ENCODE measurements at places on chromosomes 3 and 15.

DNA sequence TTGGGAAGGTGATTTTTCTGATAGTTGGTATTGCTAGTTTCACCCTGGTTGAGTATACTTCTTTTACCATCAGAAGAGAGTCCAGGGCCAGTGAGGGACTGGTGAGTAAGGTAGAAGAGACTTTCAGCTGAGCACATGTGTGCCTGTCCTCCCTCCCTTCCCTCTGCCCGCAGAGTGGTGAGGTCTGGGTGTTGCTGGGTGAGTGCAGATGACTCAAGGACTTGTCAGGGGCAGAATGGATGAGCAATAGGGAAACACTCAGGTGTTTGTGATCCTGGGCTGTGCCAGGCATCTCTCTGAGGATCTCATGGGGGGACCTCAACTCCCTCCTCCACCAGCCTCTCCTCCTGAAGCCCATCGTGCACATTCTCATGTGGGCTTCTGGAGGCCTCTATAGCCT, 76.0 kb upstream of the GSK3B start:
- DNase-seq, result no peak

GRCh38 chr3:59978979-59979378, 929.2 kb upstream of the CFAP20DC start:
- DNase-seq, result no peak

GRCh38 chr3:25289663-25290062, 138.4 kb upstream of the RARB start:
- no peak for DNase-seq

DNA sequence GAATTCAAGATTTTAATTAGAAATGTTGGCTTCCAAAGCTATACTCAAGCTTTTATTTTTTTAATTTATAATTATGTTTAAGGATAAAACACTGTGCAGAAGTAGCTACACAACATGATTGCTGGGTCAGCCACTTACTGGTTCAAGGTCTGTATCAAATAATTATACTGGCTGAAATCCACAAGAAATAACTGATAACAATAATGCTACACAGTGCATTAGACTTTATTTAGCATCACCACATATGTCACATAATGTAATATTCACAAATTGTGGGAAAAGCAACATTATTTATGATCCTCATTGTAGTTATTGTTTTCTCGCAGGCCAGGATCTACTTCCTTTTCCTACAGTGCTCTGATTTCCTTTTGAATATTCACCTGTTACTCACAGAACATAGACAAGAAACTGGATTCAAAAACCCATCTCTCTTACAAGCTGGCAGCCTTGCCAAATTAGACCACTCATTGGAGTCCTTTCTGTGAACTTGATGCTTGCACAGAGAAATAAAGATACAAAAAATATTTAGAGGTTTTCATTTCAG, 161.7 kb downstream of the MECOM start:
- no peak for DNase-seq

- DNase-seq, result no peak
These were observed 12.4 kb downstream of the GNB4 start for GRCh38 chr3:179438841-179439240.

DNA sequence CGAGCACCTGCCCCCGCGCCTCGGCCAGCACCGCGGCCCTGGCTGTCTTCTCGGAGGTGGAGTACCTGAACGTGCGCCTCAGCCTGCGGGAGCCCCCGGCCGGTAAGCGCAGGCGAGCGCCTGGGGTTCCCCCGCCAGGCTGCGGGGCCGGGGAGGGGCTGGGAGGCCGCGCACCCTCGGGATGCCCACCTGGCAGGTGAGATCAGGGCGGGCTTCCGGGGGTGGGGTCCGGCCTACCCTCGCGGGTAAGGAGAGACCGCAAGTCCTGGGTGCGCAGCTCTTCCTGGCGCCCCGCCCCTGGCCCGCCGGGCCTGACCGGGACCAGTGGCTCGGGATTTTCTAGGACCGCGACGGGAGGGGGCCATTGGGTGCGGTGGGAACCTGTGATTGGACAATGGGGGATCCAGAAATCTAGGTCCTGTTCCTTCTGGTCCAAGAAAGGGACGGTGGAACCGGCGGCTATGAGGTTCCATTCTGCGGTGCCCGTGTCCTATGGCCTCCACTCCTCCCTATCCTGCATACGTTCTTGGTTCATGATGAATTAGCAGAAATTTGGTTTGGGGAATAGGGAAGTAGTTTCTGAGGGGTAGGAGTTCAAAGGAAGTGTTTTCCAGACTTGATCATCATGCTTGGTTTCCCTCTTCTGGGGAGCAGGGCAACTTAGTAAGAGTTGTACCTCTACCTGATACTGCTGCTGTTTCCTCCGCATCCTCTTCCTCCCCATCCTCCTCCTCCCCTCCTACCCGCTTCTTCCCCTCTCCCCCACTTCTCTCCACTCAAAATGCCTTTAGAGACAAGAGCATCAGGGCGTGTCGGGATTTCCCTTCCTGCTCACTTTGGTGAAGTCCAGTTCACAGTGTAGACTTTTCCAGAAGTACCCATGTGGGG, 808 bp downstream of the ARRDC4 start:
- no peak for DNase-seq

DNA sequence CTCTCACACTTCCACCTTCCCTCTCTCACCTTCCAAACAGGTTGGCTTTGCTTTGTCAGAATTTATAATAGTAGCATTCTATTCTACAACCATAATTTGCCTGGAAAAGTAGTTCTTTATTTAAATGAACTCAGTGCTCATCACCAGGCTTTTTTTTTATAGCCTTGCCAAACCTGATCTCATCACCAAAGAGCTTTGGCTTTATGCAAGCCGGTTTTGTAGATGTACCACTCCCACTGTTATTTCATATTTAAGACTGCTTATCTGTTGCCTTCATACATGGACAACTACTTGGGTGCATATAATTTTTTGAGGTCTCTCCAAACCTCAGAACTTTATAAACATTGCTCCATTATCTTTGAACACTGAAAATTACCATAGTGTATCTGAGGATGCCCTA, 246.1 kb upstream of the PPP2R3A start:
- DNase-seq, result no peak

DNA sequence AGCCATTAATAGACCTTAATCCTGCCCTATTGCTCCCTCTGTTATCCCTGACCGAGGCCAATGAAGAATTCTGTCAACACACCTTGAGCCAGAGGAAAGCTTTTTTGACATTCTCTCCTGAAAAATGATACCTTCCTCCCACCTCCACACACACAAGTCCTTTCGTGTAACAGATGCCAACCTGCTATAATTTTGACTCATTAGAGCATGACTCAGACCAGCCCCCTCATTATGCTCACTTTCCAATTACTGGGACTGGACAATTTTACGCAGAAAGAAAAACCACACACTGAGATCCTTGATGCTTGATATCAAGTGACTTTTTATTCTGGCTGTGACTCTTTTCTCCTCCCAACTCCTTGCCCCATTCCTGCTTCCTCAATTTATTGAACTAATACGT, 50.9 kb downstream of the LSAMP start:
- no peak for DNase-seq

- DNase-seq, result no peak
These were observed 21.8 kb downstream of the RBPMS2 start for GRCh38 chr15:64753480-64754185.

- DNase-seq, result no peak
These were observed 306.6 kb upstream of the TGFBR2 start for GRCh38 chr3:30299674-30300385.

- no peak for DNase-seq
These were observed 95.7 kb upstream of the SLC24A5 start for GRCh38 chr15:48025118-48025517.

GRCh38 chr3:31981206-31982181, at the start of the genes OSBPL10 and ZNF860:
Gene OSBPL10 (minus strand): TSS chr3:31981262. CDS start chr3:31981179, 83 bp downstream.
Gene ZNF860 (plus strand): TSS chr3:31981750. CDS start chr3:31989080, 7,330 bp downstream.
- DNase-seq, result peak; percentile 89

- no peak for DNase-seq
These were observed 61.3 kb downstream of the ABHD2 start for GRCh38 chr15:89149501-89150101.

DNA sequence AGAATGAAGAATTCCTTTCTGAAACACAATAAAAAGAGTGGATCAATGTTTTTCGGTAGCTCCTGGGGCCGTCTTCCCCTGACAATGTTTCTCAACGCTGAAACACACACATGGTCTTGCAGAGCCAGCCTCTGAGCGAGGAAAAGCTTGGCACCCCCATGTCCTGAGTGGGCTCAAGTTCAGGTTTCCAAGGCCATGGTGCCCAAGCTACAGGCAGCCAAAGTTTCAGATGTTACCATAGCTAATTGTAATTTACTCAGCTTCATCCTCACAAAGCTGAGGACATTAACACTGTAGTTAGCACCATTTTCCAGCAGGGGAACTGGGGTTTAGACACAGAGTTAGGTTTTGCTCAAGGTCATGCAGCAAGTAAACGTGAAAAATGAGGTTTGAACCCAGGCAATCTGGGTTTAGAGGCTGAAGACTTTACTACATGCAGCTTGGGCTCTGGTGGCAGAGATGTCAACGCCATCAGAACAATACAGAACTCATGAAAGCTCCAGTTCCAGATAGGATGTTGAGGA, 199.1 kb downstream of the TJP1 start:
- no peak for DNase-seq

- no peak for DNase-seq
These were observed 25.5 kb upstream of the B3GNT5 start for GRCh38 chr3:183227586-183227985.

DNA sequence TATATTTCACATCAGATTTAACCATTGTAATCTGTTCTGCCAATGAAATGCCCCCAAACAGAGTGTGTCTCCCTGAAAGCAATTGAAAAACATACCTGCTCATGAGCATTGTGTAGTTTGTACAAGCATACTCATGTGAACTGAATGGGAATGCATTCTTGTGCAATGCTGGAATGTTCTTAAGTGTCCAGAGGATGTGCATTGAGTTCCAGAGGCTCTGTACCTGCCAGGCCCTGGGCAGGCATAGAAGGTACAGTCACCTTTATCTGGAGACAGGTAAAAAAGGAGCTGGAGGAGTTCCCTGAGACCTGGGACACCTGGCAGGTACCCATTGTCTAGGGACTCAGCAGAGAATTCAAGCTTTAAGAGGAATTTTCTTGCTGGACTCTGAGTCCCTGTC, 2.8 kb downstream of the MRAS start:
- DNase-seq, result no peak

- no peak for DNase-seq
These were observed 9.1 kb upstream of the ACAD9 start for GRCh38 chr3:128870347-128870746.

GRCh38 chr3:132289316-132289715, 27.9 kb upstream of the ACP3 start:
- DNase-seq, result no peak

GRCh38 chr15:28182216-28182615, 83.1 kb upstream of the OCA2 start:
- no peak for DNase-seq

- no peak for DNase-seq
These were observed 58.0 kb downstream of the MCF2L2 start for GRCh38 chr3:183370391-183370790.

DNA sequence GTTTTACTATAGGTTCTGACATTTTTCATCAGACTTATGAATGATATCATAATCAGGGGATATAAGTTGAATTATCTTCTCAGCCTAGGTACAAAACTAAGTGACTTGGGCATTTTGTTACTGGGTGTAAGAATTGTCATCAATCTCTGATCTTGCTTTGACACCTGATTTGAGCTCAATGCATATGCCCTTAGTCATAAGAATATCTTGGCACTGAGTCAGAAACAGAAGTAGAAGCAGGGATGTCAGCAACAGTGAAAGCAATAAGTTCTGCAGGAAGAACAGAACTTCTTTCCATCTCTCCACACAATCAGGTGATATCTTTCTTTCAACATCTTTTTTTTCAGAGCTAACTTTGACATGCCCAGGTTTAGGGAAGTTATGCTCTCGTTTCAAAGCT, 14.6 kb downstream of the SLITRK3 start:
- no peak for DNase-seq

DNA sequence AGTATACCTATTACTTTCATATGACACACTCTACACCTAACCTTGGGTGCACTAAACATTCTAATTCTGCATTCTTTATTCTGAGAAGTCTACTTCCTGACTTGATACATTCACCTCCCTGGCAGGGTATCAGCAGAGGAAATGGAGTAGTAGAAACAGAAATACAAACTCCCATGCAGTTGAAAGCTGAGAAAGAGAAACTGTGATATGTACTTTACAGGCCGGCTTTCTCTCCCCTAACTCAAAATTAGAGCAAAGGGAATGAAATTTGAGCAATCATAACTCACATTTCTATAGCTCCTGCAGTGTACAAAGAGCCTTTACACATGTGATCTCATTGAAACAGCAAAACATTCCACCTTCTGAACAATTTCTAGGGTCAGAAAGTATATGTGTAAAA, 135.5 kb upstream of the COL8A1 start:
- DNase-seq, result no peak

GRCh38 chr15:80778621-80778963, 578 bp upstream of the CEMIP start:
- DNase-seq, result no peak

DNA sequence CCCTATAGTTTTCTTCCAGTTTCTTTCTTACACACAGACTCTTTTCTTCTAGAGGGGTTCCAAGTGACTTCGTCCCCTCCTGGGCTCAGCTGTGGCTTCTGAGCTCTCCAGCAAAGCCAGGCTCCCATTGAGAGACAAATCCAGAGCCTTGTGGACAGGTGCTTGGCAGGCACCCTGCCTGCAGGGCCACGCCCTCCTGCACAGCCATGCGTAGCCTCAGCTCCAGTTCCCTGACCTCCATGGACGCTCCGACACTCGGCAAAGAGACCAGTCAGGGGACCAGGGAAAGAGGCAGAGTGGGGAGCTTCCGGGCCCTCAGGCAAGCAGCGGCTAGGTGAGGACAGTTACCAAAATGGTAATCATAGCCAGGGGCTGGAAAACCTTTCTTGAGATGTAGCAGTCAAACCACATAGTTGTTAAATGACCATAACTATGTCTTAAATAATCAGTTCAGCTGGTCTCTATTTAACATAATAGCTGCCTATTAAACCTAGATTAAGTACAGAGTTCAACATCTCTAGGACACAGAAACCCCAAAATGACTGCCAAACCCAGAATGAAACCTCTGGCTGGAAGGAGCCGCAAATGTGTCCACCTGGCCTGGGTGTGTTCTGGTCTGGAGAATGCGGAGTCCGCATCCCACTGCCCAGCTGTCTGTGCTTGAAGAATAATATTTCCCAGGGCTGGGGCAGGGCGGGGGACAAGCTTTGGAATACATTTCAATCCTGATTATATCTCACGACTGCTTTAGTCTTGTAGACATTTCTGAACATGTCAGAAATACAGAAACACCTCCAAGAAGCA, 69.3 kb upstream of the RGMA start:
- no peak for DNase-seq

GRCh38 chr3:177860184-177860583, 662.9 kb upstream of the TBL1XR1 start:
- DNase-seq, result no peak

DNA sequence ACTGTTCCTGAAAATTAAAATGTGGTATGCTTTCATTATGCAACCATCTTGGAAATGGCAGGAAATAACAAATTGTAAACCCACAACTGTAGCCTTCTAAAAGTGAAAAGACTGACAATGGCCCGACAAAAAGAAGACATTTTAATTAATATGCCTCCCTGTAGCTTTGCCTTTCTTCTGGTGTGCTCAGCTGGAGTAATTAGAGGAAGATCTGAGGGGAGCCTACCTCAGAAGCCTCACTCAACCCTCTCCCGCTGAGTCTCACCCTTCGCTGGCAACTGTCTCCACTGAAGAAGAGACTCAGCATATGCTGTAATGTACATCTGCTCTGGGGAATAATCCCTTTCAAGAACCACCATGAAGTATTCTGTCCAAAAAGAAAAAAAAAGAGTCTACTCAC, 104.7 kb upstream of the SETMAR start:
- DNase-seq, result no peak

- no peak for DNase-seq
These were observed 205.5 kb upstream of the MRPL3 start for GRCh38 chr3:131708241-131708640.

- no peak for DNase-seq
These were observed 28.4 kb upstream of the CHST2 start for GRCh38 chr3:143090976-143091837.

GRCh38 chr15:63818629-63819028, 15.1 kb downstream of the HERC1 start:
- DNase-seq, result no peak
